Suppressor macrophage (primary cell): ENCODE measurements at places on chromosomes 6 and 20.

GRCh38 chr20:47040506-47041125, 146.0 kb downstream of the EYA2 start:
- no peak for DNase-seq

- no peak for DNase-seq
Observed at GRCh38 chr6:54541541-54541940, 233.3 kb downstream of the TINAG start.

GRCh38 chr20:2705931-2706645, 13.5 kb downstream of the EBF4 start:
- DNase-seq, result no peak

DNA sequence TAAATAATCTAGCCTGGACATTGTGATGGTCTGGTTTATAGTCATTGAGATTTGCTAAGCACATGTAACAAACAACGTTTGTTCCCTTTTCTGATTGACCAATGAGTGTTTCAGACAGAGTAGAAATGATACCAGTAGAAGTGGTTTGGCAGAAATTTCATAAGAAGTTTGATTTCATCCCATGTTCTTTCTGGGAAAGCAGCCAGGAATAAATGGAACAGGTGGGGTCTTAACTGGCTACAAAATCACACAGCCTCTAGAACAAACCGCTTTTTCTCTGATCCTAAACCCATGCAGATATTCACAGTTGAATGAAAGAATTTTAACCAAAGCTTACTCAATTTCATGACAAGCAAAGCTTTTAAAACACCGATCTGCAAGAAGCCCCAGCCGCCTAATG, 227.5 kb downstream of the UST start:
- no peak for DNase-seq

DNA sequence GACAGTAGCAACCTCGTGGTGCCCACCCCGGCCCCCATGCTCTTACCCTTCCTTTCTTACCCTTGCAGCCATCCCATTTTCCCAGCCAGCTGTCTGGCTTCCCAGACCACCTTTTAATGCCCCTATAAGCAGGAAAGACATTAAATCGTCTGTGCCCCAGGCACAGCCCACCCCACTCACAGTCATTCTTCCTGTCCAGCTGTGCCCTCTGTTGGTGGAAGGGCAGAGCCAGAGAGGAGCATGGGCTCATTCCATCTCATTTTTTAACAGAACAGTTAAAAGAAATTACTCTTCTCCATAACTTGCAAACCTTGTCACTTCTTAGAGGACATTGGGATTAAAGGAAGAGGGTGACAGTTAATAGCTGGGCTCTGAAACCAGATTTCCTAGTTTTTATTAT, 240.5 kb downstream of the NRN1 start:
- DNase-seq, result no peak

- DNase-seq, result peak; percentile 62
Observed at GRCh38 chr6:4812068-4812467, 35.9 kb downstream of the CDYL start.

- peak; percentile 29 for DNase-seq
Observed at GRCh38 chr20:46375771-46376170, 30.6 kb downstream of the ELMO2 start.

GRCh38 chr6:99270826-99271225, 78.6 kb downstream of the FAXC start:
- DNase-seq, result no peak

DNA sequence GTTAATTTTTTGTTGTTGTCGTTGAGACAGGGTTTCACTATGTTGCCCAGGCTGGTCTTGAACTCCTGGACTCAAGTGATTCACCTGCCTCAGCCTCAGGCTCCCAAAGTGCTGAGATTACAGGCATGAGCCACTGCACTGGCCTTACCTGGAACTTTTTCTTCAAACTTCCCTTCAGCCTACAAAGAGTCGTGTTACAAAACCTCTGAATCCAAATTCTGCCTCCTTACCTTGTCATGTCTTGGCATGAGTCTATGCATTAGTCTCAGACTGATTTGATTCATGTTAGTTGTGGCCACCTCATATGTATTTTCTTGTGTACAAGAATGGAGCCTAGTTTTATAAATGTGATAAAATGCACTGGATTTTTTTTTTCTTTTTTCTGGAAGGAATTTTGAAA, 172.1 kb downstream of the PRL start:
- no peak for DNase-seq

DNA sequence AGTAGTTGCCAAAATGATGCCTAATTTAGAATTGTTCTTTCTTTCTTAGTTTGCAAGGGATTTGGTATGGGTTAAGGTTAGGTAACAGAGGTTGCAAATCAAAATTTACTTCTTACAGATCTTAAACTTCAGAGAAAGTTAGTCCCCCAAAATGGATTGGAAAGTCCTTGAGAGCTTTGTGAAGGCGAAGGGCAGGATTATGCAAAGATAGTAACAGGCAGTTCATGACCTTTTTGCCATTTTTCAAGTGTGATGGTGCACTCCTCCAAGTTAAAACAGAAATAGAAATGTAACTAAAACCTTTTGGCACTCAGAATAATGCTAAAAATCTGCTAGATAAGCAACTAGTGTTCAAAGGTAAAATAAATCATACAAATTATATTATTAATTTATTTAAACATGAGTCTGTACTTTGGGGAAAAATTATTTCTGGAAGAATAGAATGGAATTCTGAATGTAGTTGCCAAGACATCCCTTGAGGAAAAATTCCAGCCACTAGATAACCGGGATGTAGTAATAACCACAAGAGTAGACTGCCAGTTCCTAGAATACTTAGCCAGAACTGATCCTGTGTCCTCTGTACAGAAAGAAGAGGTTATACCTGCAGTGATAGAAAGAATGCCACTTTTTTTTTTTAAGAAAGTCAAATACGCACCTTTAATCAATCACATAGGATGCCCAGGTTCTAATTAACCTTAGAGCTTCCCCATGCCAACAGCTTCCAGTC, 31.8 kb upstream of the DAAM2 start:
- DNase-seq, result no peak

DNA sequence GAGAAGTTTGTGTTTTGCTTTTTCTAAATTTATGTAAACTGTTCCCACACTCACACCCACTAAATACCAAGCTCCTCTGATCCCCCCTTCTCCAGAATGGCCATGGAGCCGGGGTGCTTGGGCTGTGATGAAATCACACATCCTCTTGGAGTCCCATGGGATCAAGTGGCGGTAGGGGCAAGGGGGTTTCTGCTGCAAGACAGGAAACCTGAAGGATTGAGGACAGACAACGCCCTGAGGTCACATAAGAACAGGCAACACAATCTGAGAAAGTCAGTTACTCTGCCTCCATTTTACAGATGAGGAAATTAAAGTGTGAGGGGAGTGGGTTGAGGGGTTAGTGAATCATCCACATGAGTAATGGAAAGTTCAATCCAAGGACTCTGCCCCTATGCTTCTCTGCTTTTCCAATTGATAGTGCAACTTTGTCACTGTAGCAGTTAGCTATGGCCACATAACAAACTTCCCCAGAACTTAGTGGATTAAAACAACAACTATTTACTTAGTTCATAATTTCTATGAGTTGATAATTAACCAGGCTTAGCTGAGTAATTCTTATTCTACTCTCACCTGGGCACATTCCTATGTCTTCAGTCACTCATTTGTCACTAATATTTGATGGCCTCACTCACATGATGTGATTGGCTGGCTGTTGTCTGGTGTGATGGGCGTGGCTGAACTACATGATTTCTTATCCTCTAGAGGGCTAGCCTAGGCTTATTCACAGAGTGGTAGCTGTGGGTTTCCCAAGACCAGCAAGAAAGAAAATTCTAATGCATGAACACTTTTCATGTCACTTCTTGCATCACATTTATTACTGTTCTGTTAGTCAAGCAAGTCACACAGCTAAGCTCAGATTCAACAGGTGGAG, 311.1 kb upstream of the RNF24 start:
- DNase-seq, result peak; percentile 40

DNA sequence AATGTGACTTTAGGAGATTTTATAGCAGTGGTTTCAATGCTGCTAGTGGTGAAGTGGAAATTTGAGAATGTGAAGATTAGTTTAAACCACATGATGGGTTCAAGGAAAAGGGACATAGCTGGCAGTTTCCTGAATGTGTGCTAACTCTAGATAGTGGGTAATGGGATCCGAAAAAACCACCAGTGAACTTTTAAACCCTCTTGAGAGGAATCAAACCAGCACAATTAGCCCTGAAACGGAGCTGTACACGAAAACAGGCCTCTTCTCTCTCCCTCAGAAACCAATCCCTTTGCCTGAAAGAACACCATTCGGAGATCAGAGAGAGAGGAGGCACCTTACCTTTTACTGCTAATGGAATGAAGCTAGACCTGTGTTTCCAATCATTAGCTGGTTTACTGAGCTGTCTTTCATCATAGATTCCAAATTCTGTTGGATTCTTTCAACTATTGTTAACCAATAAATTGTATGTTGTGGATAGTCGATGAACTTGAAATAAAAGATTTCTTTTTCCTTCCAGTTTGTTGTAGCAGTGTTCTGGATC, 103.9 kb downstream of the AIG1 start:
- no peak for DNase-seq

DNA sequence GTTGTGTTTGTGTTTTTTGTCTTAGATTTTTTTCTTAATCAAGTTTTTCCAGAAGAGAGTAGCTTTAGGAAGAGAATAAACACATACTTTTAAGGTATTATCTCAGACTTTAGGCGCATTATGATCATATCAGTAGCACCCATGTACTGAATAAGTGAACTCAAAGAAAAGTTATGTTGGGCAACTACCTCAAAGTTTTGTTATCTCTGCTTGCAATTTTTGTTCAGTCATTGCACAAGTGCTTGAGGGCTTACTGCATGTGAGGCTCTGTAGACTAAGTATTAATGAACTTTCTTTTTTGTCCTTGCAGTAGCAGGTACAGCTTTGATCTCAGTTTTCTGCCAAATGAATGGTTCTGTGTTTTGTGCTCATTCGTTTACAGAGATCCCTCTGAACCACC, 189.0 kb downstream of the SLC16A10 start:
- no peak for DNase-seq

DNA sequence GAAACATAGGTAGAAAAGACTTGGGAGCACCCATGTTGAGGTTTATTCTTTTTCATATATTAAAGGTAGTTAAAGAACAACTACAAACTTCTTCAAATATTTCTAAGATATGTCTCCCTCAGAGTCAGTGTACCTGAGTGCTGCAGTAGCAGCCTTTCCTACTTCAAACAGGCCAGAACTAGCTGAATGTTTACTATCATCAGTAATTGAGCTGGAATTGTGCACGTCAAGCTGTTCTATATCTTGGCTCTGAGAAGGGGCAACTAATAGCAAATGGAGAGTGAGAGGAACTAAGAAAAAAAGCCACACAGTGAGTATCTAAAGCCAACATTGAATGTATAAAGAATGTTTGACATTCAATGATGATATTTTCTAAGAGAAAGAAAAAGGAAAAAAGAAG, 21.7 kb downstream of the MTCL3 start:
- no peak for DNase-seq

DNA sequence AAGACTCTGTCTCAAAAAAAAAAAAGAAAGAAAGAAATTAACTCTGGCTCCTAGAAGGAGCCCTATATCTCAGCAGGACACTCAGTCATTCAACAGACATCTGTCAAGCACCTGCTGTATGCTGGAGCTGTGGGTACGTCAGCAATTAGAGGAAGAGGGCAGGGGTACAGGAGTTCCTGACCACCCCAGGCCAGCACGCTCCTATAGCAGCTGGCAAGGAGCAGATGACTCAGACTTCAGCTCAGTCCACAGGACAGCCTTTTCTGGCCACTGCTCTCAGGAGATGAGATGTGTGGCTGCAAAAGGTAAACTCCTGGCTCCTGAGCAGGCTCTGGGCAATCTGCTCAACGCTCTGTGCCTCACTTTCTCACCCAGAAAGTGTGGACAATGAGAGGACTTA, 1.7 kb upstream of the RTEL1 start:
- no peak for DNase-seq

DNA sequence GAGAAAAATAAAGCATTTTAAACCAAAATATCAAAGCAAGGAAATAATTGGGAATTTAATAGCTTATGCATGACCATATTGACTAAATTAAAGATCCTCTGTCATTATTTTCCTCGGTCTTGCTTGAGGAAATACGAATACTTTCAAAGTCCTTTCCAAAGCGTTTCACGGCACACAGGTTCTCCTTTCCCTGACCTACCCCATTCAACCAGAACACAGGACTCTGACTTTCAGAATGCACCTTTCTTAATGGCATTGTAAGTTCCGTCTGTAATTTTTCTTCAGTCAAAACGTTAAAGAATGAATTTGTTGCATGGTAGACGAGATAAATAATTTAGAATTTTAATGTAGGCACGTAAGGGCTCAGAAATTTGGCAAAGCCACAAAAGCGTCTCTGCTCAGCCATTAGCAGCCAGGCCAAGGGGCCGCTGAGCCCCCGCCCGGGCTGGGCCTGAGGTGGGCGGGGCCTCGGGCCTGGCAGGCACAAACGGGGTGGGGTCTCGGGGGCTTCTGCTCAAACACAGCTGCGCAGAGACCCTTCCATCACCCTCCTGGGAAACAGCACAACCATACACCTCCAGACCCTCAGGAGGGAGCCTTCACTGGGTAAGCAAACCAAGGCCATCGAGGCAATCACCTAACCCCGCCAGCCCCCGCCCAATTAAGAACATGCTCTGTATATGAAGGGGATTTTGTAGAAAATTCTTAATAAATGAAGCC, 3.4 kb downstream of the NEDD9 start:
- no peak for DNase-seq

GRCh38 chr6:89398762-89399525, 13.1 kb downstream of the RRAGD start:
- no peak for DNase-seq

DNA sequence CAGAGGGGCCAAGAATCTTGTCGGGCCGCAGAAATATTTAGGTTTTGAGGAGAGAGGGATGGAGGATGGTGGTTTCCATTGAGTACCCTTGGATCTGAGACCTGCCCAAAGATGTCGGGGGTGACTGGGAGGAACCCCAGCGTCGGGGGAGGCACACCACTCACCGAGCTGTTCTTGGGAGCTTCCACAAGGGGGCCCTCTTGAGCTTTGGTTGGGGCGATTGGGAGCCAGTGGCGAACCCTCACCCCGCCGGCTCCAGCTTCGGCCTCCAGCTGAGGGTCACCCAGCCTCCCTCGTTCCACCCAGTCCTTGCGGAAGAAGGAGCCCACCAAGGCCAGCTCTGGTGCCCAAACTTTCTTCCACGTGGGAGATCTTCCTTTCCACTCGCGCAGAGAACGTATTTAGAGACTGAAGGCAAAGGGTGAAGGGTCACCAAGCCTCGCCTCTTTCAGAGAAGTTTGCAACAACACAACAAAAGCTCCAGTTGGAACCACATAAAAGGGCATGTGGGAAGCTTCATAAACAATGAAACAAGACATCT, 33.6 kb downstream of the APCDD1L start:
- peak; percentile 38 for DNase-seq

- no peak for DNase-seq
Observed at GRCh38 chr6:72922401-72922800, 300.5 kb downstream of the KCNQ5 start.
